ENCODE measurements at places on chromosomes 16 and 17.

GRCh38 chr17:44063704-44064639 is 2.5 kb downstream of the LSM12 start:
- no peak for DNase-seq

GRCh38 chr17:34255381-34255732 is 272 bp downstream of the CCL2 start:
- no peak for DNase-seq

GRCh38 chr17:64540118-64540776 is 33.5 kb downstream of the CEP95 start:
- no peak for DNase-seq

- DNase-seq = no peak
Observed at GRCh38 chr16:86175816-86176215, 276.9 kb downstream of the IRF8 start.

DNA sequence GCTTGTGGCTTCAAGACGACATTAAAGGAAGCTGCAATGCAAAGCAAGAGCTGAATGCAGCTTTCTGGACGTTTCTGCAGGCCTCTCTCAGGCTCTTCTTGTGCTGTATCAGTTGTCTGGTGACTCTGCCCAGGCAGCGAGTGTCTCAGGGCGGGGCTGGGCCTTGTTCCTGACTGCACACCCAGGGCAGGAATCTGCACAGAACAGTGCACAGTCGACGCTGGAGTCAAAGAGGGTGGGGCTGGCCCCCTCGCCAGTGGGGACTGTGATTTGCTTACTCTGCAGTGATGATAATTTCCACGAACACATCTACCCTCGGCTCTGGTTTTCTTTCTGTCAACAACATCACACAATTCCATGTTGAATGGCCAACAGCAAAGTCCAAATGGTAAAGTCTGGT is 60.7 kb downstream of the IRF8 start:
- DNase-seq = no peak

GRCh38 chr16:30142672-30143346 is 19.8 kb upstream of the MAPK3 start:
- no peak for DNase-seq

DNA sequence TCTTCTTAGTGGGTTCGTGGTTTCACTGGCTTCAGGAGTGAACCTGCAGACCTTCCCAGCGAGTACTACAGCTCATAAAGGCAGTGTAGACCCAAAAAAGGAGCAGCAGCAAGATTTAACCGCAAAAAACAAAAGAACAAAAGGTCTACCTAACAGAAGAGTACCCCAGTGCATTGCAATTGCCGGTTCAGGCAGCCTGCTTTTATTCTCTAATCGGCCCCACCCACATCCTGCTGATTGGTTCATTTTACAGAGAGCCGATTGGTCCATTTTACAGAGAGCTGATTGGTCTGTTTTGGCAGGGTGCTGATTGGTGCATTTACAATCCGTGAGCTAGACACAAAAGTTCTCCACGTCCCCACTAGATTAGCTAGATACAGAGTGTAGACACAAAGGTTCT is 2.0 kb upstream of the ARRB2 start:
- DNase-seq = no peak

DNA sequence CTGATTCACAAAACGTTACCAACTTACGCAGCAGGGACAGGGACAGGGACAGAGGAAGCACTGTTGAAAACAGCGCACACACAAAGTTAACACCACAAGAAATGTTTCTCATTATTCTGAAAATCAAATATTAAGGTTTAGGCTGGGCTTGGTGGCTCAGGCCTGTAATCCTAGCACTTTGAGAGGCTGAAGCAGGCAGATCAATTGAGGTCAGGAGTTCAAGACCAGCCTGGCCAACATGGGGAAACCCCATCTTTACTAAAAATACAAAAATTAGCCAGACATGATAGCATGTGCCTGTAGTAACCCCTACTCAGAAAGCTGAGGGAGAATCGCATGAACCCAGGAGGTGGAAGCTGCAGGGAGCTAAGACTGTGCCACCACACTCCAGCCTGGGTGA is 4.2 kb downstream of the CYTH1 start:
- DNase-seq = no peak

- DNase-seq = no peak
Observed at GRCh38 chr17:21376081-21376758, at the start of gene KCNJ12. KCNJ12 (plus strand) TSS chr17:21376357; CDS start chr17:21415343, 38,986 bp downstream.

DNA sequence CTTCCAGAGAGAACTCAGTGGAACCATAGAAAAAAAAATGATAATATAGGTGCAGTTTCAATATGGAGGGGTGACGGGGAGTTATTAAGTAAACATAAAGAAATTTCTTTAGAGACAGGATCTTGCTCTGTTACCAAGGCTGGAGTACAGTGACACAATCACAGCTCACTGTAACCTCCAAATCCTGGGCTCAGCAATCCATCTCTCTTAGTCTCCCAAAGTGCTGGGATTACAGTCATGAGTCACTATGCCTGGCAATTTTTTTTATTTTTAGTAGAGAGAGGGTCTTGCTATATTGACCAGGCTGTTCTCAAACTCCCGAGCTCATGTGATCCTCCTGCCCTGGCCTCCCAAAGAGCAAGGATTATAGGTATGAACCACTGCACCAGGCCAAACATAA is 48.8 kb downstream of the NLRC5 start:
- DNase-seq = no peak

DNA sequence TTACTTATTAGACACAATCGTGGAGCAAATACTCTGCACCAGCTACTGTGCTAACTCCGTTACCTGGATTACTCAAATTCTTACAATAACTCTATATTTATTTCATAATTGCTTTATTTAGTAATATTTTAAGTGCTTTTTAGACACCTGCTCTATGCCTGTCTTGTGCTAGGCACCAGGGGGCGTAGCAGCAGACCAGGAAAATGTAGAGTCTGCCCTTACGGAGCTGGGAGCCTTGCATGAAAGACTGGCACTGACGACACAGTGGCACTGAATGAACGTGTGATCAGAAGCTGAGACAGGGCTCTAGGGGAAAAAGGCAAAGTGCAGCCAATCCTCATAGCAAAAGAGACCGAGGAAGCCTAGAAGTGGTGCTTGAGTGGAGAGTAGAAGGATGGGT is 486.5 kb downstream of the CDH13 start:
- no peak for DNase-seq

DNA sequence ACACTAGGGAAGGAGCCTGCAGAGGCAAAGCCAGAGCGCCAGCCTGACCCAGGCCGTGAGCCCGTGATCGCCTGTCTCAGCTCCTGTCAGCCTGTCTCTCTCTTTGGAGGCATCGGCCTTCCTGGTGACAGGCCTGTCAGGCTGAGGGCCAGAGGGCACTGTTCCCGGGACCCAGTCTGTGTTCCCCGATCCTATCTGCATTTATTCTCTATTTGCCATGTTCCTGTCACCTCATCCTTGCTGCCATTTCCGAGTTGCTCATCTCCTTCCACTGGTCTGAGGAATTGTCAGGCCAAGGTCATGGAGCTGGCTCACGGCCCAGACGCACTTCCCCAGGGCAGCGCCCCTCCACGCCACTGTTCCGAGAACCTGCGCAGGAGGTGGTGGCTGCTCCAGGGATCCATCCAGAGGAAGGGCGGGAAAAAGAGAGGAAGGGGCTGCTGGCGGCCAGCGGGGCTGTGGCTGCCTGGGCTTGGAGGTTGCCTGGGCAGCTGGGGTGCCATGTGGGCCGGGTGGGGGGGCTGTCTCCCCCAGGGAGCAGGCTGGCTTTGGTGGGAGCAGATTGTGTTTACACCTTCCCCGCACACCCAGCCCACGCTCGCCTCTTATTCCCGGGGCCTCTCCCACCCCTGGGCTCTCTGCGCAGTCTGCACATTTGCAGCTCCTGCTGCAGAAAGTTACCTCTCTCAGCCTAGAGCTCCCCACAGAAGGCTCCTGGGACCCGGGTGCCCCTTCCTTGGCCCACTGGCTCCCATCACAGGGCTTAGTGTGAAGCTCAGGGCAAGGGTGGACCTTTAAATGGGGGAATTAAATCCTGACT is 4.9 kb downstream of the PRCD start:
- DNase-seq = no peak

All from astrocyte of the cerebellum (primary cell).